ENCODE measurements at places on chromosomes 5 and 9. TPM values are rescaled to one million over a fixed set of nuclear protein-coding genes. Genes with fewer than 3 reads are reported as not detected.

GRCh38 chr9:10062629-10063395 lies 550.0 kb downstream of the PTPRD start:
- no peaks in the 10 kb centered on the region for H3K4me1 ChIP-seq
- no peak for DNase-seq
- no peaks in the 10 kb centered on the region for H3K36me3 ChIP-seq
- no peak overlapping the region for H3K27ac ChIP-seq
- H3K27me3 ChIP-seq: no peaks in the 10 kb centered on the region
- no peak overlapping the region for H3K4me3 ChIP-seq

PTGDS gene
- total RNA-seq: 191 TPM

- no peak overlapping the region for H3K27ac ChIP-seq
- H3K4me3 ChIP-seq: no peak overlapping the region
- no peaks in the 10 kb centered on the region for H3K27me3 ChIP-seq
- peaks cover 5% of the 10 kb centered on the region for H3K4me1 ChIP-seq
These were observed 15.0 kb downstream of the FER start for GRCh38 chr5:108762660-108763059.

- no peaks in the 10 kb centered on the region for H3K27me3 ChIP-seq
- H3K27ac ChIP-seq: no peak overlapping the region
- H3K36me3 ChIP-seq: no peaks in the 10 kb centered on the region
These were observed 18.8 kb downstream of the SLC1A1 start for GRCh38 chr9:4508907-4509589.

OLFM1 gene
- 25.1 TPM for total RNA-seq

CATSPER3 gene
- 0.63 TPM for total RNA-seq

Measured in ovary (tissue), 10 donors.